Activated CD8-positive, alpha-beta T cell treated with anti-CD3 and anti-CD28 coated beads for 36 hours (primary cell): ENCODE measurements at places on chromosomes 1 and 21. TPM values are rescaled to one million over a fixed set of nuclear protein-coding genes. Genes with fewer than 3 reads are reported as not detected.
A peak's percentile ranks its signal among the peaks of the same experiment; 100 is the strongest.

DNA sequence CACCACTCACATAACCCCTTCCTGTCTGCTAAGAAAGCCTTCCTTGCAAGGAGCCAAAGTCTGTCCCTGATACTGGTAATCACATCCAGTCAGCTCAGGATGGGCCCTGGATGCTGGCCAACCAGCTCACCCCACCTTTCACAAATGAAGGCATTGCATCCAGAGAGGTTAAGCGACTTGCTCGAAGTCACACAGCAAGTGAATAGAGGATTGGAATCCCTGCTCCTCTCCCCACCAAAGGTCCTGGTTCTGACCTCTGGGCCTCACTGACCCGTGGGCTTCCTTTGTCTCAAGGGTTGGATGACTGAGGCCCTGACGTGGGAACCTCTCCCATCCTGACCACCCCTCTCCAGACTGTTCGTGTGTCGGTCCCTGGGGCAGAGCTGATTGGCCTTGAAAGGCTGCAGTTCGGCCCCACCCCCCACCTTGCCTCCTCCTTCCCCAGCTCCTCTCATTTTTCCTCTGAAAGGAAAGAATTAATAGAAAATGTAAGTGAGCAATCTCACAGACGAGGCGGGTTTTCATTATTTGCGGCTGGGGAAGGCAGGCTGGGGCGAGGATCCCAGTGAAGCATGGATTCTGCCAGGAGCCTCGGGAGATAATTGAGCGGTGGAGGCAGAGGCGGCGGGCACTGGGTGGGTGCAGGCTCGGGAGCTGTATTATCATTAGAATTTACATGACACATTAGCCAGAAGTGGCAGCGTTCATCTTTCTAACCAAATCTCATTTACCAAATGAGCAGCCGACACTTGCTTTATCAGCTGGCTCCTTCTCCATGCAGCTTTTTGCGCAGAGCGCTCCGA, 101.5 kb upstream of the CSF3R start:
- DNase-seq, result no peak
- H3K27ac ChIP-seq, result no peak overlapping the region
- peaks cover 25% of the 10 kb centered on the region for H3K27me3 ChIP-seq
- H3K36me3 ChIP-seq, result no peaks in the 10 kb centered on the region
- no peaks in the 10 kb centered on the region for H3K4me1 ChIP-seq

GRCh38 chr1:241081473-241081872, 275.5 kb downstream of the RGS7 start:
- no peaks in the 10 kb centered on the region for H3K36me3 ChIP-seq
- no peak overlapping the region for H3K27ac ChIP-seq
- H3K4me3 ChIP-seq, result no peak overlapping the region
- no peak for DNase-seq
- H3K4me1 ChIP-seq, result no peaks in the 10 kb centered on the region
- no peaks in the 10 kb centered on the region for H3K27me3 ChIP-seq

- peaks cover 2% of the 10 kb centered on the region for H3K27me3 ChIP-seq
- peaks cover 56% of the 10 kb centered on the region for H3K4me1 ChIP-seq
- H3K27ac ChIP-seq, result peak overlapping the region; percentile 89
- H3K36me3 ChIP-seq, result peaks cover 11% of the 10 kb centered on the region
These were observed 16.6 kb downstream of the UTP11 start for GRCh38 chr1:38029081-38029681.

DNA sequence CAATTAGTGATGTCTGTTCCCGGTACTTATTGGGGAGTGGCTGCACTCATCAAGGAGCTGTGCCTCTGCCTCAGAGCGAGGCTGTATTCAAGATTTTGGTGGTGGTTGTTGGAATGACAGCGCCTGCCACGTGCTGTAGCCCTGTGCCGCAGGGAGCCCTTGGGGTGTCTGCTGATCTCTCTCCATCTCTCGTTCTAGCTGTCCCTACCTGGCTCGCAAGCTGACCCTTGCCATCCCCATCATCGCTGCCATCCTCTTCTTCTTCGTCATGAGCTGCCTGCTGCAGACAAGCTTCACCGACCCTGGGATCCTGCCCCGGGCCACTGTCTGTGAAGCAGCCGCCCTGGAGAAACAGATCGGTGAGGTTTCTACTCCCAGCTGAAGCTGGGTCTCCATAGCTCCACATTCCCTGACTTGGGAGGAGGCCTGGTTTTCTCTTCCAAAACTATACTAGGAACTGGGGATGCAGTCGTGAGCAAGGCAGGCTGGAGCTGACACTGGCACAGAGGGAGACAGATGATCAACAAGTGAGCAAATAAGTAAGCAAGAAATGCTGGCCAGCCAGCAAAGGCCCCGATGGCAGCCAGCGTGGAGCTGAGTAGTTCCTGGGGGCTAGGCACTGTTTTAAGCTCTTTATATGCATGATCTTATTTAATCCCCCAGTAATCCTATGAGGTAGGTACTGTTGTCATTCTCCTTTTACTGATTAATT, 5.9 kb downstream of the ZDHHC18 start:
- H3K27me3 ChIP-seq, result no peaks in the 10 kb centered on the region
- DNase-seq, result no peak
- peaks cover 68% of the 10 kb centered on the region for H3K4me1 ChIP-seq
- peak overlapping the region; percentile 62 for H3K4me3 ChIP-seq
- peak overlapping the region; percentile 98 for H3K27ac ChIP-seq

- H3K4me3 ChIP-seq, result no peak overlapping the region
- H3K4me1 ChIP-seq, result no peaks in the 10 kb centered on the region
- no peaks in the 10 kb centered on the region for H3K36me3 ChIP-seq
- DNase-seq, result no peak
- no peak overlapping the region for H3K27ac ChIP-seq
These were observed 39.4 kb upstream of the DYNLT5 start for GRCh38 chr1:66712839-66713238.

GRCh38 chr1:29758781-29759499, 522.6 kb downstream of the PTPRU start:
- no peak overlapping the region for H3K27ac ChIP-seq
- H3K36me3 ChIP-seq, result no peaks in the 10 kb centered on the region
- H3K4me1 ChIP-seq, result no peaks in the 10 kb centered on the region

The RUSC1 gene
- 21.2 TPM for total RNA-seq

The RGSL1 gene
- not detected for total RNA-seq

The C1orf94 gene
- total RNA-seq, result not detected

The IFI16 gene
- total RNA-seq, result 190 TPM
